Stimulated activated CD4-positive, alpha-beta T cell treated with anti-CD3 and anti-CD28 coated beads, TNF-alpha, amount 100 ng/mL, for 24 hours (primary cell): ENCODE measurements at places on chromosomes 2 and 18.

GRCh38 chr2:33222309-33222708 is 254.1 kb upstream of the RASGRP3 start:
- DNase-seq: no peak

- DNase-seq: peak; percentile 91
Observed at GRCh38 chr2:74472086-74472944, at the start of gene MRPL53. MRPL53 (minus strand) TSS chr2:74472680; CDS start chr2:74472660, 20 bp downstream.

DNA sequence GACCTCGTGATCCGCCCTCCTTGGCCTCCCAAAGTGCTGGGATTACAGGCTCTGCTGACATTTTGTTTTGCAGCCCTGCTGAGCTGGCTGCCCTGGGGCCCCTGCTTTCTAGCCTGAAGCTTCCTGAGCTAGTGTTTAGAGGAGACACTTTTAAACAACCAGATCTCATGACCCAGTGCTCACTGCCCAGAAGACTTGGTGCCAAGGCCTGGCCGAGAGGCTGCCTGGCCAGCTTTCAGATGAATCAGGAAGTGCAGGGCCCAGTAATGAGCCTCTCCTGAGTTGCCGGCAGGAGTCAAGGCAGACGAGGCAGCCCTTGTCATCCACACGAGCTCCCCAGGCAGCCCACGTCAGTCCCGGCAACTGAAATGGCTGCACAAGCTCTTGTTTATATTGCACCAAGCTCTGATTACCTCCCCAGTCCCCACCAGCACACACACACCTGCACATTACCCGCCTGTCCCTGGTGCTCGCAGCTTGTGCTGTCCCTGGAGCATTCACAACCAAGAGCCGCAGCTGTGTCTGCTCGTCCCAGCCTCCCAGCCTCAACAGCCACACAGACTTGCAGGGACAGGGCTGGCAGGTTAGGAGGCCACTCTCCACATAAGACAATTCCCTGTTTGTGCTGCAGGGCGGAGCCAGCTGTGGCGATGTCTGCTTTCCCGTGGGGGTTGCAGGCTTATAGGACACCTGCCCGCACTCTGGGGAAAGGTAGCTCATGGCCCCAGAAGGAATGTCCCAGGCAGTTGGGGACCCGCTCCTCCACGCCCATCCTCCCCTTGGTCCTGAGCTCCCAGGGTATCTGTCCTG is 331.2 kb upstream of the MYT1L start:
- DNase-seq: no peak

GRCh38 chr2:213147538-213147937 is 3.9 kb downstream of the IKZF2 start:
- no peak for DNase-seq

DNA sequence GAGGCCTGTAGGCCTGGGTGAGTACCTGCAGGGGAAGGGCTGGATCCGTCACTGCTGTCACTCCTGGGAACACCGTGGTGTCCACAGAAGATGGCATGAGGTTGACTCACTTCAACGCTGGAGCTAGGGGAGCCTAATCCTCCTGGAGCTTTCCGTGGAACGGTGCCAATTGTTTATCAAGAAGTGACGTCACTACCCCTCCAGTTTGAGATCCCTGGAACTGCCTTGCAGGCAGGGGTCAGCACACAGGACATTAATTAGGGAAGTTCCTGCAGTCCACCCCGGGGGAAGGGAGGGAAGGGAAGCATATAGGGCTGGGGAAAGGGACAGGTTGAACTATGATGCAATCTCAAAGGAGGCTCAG is 408.6 kb downstream of the GALR1 start:
- DNase-seq: no peak

- no peak for DNase-seq
Observed at GRCh38 chr2:212669761-212670160, 131.2 kb upstream of the ERBB4 start.

- DNase-seq: no peak
Observed at GRCh38 chr2:126307740-126308139, 348.2 kb upstream of the GYPC start.

GRCh38 chr2:163771596-163771995 is 35.8 kb upstream of the FIGN start:
- no peak for DNase-seq

DNA sequence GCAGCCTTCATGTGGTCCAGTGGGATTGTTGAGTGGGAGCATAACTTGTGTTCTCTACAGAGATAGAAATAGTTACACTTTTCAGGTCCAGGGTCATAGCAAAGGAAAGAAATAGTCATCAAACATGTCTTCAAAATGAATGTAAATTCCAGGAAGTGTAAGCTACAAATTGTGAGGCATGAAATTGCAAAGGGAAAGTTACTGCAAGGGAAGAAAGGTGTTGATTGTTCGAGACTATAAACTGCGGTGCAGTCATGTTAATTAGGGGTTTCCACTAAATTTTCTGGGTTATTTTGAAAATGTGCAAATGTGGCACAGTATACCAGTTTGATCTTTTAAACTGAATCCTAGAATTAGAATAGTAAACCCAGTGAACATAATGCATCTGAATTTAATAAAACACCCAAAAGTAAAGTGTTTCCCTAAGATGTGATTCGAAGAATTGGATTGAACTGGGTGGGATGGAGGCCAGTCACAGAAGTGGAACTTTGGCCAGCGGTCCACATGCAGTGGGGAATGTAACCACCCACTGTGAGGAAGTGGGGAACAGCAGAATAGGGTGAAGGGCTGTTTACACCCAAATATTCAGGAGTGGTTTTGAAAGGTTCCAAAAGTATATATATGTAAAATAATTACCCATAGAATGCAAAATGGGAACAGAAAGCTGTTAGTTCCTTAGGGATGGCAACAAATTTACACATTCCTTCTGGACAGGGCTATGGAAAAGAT is 126.5 kb upstream of the CCDC68 start:
- DNase-seq: no peak

- DNase-seq: no peak
Observed at GRCh38 chr2:178159966-178160365, 34.3 kb upstream of the OSBPL6 start.
